Hematopoietic multipotent progenitor cell treated with erythropoietin and hydrocortisone succinate and interleukin-3 and kit ligand, for 6 days (in vitro differentiated cells): ENCODE measurements at places on chromosomes 2 and 18.

- DNase-seq: no peak
These were observed 120.4 kb downstream of the ACKR3 start for GRCh38 chr2:236689981-236690380.

DNA sequence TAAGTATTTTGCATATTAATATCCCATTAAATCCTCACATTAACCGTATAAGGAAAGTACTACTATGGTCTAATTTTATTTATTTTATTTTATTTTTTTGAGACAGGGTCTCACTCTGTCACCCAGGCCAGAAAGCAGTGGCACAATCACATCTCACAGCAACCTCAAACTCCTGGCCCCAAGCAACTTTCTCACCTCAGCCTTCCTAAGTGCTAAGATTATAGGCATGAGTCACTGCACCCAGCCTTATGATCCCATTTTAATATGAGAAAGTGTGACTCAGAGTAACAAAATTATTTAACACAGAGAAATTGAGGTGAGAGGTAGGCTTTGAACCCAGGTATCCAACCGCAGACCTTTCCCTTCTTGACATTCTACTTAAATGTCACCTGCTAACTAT is 330.0 kb upstream of the POU3F3 start:
- DNase-seq: no peak

- peak; percentile 22 for DNase-seq
These were observed 4.1 kb downstream of the PDCD1 start for GRCh38 chr2:241854342-241855244.

DNA sequence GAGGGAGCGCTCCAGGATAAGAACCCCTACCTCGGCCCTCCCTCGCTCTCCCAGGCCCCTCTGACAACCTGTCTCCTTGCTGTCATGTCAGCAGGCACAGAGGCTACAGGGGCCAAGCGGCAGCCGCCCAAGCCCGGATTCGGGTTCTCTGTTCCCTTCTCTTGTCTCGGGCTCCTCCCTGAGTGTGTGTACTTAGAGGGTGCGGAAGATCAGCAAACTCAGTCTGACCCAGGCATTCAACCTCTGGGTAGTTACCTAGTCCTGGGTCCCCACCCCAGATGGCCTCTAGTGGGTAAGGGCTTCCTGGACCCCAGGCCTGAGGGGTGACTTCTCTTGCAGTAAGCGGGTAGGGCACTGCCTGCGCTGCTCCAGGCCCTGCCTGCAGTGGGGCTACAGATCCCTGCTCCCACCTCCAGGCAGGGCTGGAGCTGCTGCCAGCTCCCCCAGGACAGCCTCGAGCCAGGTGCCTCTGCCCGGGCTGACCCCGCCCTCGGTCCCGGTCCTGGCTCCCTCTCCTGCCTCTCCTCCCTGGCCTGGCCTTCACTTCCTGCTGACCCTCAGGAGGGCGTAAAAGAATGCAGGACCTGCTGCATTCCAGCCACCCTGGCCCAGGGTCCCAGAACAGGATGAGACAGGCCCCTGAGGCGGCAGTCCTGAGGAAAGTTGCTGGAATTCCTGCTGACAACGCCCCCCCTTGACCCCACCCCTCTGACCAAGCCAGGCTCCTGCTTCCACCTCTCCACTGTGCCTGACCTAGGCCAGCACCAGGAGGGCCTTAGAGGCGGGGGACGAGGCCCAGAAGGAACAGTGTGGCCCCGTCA is 22.0 kb downstream of the GPC1 start:
- no peak for DNase-seq

DNA sequence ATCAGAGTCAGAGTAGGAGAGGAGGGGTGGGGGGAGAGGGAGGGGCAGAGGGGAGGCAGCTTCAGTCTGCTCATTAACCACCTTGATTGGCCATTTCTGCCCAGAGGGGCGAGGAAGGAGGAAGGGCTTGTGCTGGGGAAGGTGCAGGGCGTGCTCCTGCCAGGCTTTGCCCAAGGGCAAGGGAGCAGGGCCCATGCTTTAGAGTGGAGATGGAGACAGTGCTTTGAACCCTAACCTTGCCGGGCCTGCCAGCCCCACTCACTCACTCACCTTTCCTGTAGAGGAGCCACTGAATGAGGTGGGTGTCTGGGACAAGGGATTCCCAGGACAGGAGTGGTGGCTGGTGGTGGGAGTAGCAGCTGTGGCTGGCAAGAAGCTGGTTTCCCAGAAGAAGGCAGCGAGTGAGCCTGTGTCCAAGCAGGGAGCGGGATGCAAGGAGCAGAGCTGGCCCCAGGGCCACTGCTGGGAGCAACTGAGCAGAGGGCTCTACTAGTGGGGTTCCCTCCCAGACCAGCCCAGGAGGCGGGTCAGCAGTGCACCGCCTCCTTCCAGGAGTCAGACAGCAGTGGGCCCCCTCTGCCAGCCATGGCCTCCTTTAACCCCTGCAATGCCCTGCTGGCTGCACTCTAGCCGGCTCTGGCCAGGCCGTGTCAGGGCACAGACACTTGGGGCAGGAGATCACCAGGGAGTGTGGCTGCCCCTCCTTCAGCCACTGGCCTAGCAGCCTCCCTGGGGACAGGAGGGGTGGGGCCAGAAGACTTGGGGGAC is 3.6 kb upstream of the RUFY4 start:
- DNase-seq: no peak

GRCh38 chr2:16130541-16130880 is 190.2 kb downstream of the MYCN start:
- DNase-seq: no peak

DNA sequence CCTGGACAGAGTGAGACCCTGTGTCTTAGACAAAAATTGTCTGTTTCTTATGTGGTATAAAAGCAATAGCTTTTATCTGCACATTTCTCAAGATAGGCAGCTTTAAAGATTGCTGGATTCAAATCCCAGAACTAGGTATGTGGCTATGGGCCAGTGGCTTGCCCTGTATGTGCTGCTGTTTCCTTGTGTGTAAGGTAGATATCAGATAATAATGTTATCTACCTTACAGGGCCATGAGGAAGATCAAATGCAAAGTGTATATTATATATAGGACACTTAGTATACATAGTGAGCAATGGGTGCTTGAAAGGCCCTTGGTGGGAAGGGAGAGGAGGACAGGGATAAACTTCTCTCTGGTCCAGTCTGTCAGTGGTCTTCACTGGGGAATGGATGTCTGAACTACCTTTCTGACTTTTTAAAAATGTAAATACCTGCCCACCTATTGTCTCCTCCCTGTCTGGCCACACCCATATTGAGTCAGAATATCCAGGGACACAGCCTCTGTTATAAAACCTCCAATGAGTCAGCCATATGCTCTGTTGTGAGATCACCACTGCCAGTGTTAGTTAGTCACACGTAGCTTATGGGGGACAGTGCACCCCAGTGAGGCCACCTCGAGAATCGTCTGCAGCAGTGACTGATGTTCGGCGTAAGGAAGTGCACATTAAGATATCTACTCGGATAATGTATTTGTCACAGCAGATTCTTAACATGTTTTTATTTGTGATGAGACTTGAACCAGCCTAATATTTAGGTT is 383.4 kb downstream of the PTPRM start:
- DNase-seq: no peak

- DNase-seq: peak; percentile 57
These were observed 25.4 kb upstream of the CDH7 start for GRCh38 chr18:65725251-65726050.

- no peak for DNase-seq
These were observed 255.4 kb upstream of the CDH2 start for GRCh38 chr18:28432339-28432738.

GRCh38 chr2:134861173-134861572 is 22.8 kb downstream of the ACMSD start:
- DNase-seq: no peak

GRCh38 chr18:7885865-7886264 is 318.7 kb downstream of the PTPRM start:
- no peak for DNase-seq

- DNase-seq: no peak
These were observed 1184.0 kb upstream of the GYPC start for GRCh38 chr2:125471963-125472362.

- no peak for DNase-seq
These were observed 40.0 kb downstream of the EPC2 start for GRCh38 chr2:148684507-148684906.

GRCh38 chr18:46372670-46373069 is 268.5 kb downstream of the HAUS1 start:
- DNase-seq: no peak

- peak; percentile 50 for DNase-seq
These were observed 64.0 kb downstream of the MBP start for GRCh38 chr18:77068321-77069312.

- no peak for DNase-seq
These were observed 817.8 kb upstream of the FAM98A start for GRCh38 chr2:34416856-34417255.

DNA sequence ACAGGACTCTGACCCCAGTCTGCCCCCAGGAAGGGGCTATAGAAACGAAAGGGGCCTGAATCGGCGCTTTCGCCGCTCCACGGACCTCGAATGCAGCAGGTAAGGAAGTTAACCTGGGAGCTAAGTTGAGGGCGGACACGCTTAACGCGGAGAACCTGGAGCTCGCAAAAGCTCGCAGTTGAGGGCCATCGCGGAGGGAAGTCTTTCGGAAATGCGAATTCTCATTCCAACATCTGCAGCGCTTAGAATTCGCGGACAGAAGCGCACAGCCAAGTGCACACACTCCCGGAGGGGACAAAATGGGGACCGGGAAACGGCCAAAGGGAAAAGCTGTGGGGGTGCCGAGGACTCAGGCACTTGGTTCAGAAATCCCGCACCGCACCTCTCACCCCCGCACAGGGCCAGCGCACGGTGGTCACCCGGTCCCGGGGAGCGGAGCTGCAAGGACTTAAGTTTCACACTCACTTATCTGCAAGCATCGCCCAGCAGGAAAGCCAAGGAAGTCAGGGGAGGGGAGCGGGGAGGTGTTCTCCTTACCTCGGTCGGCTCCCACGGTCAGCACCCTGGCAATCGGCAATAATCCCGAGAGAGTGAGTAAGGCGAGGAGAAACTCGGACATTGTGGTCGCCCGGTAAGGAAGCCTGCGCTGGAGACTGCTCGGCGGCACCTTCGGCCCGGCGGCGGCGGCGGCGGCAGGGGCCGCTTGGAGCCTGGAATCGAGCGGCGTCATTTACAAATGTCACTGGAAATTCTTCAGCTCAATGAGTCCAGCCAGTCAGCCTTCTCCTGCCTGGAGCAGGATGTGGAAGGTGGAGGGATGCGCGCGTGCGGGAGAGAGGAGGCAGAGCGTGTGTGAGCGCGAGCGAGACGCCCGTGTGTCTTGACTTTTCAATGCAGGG is 456 bp downstream of the LRP1B start:
- peak; percentile 15 for DNase-seq

DNA sequence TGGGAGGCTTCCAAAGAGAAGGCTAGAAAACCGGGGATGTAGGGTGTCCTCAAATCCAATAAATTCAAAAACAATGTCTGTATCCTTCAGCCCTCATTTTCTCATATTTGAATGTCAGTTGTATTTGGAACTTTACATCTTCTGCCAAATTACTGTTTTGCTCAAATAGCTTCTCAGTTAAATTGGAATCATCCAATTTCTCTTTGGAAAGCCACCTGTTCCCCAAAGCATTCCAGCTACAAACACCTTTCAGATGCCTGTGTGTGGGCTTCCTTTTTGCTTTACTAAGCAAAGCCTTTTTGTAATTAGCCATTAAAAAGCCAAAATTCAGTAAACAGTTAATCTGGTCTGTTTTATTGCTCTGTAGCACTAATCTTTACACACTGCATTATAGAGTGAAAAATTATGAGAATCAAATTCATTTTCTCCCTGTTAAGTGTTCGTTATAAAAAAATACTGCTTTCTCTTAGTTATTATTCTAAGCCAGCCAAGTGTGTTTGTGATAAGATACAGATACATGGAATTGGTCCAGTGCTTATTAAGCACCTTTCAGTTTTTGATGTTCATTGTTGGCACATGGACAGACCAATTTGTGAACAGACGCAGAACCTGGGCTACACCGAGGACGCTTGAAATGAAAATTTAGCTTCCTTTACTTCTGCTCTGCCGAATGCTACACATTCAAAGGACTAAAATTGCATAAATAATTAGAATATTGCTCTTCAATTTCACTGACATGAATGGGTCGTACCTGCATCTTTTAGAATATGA is 151.6 kb downstream of the RTN4 start:
- no peak for DNase-seq

GRCh38 chr2:14194233-14194632 is 438.3 kb upstream of the LRATD1 start:
- no peak for DNase-seq

DNA sequence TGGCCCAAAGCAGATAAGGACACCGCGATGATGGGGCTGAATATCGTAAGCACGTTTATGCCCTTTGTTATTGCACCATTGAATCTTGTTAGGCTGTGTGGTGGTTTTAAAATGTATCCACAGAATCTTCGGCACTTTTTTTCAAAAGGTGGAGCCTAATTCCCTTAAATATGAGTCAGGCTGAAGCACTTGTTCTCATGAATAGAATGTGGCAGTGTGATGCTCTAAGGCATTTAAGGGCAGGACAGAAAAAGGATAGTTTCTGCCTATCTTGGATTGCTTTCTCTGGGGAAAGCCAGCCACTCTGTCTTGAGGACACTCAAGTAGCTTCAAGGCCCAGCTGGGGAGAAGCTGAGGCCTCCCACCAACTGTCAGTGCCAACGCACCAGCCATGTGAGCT is 39.6 kb downstream of the ABCA12 start:
- no peak for DNase-seq

DNA sequence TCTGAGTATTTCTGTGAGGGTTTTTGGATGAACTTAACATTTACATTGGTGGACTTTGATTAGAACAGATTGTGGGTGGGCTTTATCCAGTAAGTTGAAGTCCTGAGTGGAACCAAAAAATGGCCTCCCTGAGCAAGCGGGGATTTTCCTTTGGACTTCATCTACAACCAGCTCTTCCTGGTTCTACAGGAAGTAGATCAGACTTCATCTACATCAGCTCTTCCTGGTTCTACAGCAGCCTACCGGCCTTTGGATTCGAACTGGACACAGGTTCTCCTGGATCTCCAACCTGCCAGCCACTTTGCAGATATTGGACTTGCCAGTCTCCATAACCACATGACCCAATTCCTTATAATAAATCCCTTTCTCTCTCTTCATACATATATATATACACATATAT is 79.9 kb upstream of the STK39 start:
- no peak for DNase-seq

- peak; percentile 69 for DNase-seq
These were observed 63.7 kb upstream of the ITGA4 start for GRCh38 chr2:181393472-181393871.

GRCh38 chr2:196123679-196124373 is 47.6 kb downstream of the STK17B start:
- DNase-seq: peak; percentile 59

- no peak for DNase-seq
These were observed 1.2 kb upstream of the BIN1 start for GRCh38 chr2:127108090-127108523.

DNA sequence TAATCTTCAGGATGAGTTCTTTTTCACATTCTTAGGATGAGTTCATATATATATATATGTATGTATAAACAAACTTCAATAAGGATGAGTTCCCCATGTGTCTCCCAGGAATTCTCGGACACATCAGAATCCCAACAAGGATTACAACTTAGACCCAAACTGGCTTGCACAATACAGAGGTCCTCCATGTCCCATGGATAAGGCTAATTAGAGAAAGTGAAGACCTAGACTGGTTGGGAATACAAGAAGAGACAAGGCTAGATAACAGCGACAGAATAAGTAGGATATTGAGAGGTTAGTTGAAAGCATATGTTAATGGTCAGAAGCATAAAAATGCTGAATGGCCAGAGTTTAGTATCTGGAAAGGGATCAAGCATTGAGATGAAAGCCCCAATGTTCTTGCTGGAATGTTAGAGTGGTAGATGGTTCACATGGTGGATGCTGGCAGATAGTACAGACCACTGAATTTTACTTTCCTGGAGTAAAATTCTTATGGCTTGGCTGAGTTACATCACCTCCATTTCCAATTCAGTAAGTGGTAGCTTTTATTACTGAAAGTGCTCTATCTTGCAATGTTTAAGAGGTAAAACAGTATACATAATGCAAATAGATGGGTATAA is 154.9 kb upstream of the EPHA4 start:
- DNase-seq: no peak
